ENCODE measurements at places on chromosomes 2 and 18. TPM values are rescaled to one million over a fixed set of nuclear protein-coding genes. Genes with fewer than 3 reads are reported as not detected.

Gene MSTN
- total RNA-seq: 0.08 TPM

Gene CFAP65
- total RNA-seq: not detected

Gene SLC8A1
- total RNA-seq: 112 TPM

Gene SERPINB2
- 67.6 TPM for total RNA-seq

Gene CTAGE1
- not detected for total RNA-seq
